Lower lobe of right lung (tissue), 2 donors: ENCODE measurements at places on chromosomes 3 and 15. TPM values are rescaled to one million over a fixed set of nuclear protein-coding genes. Genes with fewer than 3 reads are reported as not detected.
A peak's percentile ranks its signal among the peaks of the same experiment; 100 is the strongest.

GRCh38 chr3:53711387-53711786 is 134.8 kb downstream of the CHDH start:
- no peaks in the 10 kb centered on the region for H3K36me3 ChIP-seq
- H3K4me3 ChIP-seq, result no peak overlapping the region

DNA sequence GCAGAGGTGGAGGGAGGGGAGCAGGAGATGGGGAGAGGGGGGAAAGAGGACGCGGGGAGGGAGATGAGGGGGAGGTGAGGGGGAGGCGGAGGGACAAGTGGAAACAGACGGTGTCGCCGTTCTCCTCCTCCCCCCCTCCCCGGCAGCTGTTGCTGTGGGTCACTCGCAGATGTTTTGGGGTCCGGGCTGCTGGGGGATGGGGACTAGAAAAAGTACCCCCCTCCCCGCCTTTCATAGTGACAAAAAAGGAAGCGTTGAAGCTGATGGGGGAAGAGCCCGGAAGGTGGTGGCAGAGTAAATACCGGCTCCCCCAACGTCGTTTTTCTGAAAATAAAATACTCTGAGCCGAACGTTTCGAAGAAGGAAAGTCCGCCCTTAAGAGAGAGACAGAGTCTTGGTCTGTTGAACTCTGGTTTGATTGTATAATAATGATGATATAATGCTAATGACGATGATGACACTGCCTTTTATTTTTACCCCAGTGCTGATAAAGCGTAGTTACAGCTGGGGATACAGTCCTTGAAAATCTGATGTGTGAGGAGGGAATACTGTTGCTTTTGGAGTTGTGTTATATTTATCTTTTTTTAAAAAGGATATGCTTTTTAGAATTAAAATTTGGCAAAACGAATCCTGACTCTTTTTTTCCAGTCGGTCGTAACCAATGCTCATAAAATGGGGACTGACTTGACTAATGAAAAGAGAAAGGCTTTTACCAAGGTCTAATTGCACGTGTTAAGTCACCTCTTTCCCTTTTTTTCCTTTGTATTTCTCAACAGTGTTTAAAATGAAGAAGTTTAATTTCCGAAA is 993 bp downstream of the STXBP5L start:
- no peak for DNase-seq
- peak overlapping the region; percentile 43 for H3K4me3 ChIP-seq
- peaks cover 59% of the 10 kb centered on the region for H3K27me3 ChIP-seq

DNA sequence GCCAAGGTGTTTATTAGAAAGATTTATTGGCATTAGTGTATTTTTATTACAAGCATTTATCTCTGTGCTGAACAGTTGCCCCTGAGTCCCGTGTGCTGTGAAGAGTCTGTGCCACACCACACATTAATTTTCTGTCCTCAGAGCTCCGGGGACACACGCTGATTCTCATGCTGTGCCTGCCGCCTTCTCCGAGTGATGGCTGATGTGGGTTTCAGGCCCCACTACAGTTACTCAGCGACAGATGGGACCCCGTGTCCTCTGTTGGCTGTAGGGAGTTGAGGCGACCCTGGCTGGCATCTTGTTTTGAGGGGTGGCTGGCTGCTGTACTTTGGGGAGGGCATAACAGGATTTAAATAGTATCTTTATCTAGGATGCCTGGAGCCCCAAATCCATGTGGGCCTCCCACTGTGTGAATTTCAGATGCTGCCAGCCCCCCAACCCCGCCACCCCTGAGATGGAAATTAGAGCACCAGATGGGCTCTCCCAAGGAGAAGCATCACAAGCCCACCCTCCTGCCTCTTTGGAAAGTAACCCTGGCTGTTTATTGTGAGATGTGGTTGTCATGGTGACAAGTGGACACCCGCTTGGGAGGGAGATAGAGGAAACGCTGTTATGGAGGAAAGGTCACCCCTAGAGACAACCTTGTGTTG is 185.6 kb downstream of the APBA2 start:
- no peaks in the 10 kb centered on the region for H3K36me3 ChIP-seq

DNA sequence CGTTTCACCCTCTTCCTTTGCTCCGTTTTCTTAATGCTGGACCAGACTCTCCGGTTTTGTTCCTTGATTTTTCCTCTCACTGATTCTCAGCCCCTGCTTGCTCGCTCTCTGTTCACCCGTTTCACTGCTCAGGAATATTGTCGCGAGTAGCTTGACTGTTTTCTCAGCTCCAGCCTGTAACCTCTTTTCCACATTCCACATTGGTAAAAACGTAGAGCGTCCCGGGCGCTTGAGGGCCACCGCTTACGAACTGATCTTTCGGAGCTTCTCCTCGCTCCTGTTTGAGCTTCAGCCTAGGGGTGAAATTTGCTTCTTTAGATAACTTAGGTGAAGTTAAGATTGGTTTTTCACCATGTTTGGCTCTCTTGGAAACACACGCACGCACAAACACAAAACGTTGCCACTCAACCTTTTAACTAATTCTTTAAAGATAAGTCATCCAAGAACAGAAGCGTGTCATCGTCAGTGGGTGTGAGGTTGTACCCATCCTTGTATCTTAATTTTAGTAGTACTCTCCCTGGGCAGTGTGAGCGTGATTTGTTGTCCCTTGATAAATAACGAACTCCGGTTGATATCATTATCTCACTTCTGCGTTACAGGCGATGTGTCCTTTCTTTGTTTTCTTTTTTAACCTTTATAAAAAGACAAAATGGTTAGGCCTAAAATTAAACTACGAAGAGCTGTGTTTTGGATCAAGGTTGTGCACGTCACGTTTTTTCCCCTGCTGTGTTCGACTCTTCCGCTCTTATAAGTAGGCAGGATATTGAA is 1.0 kb downstream of the PAK2 start:
- no peaks in the 10 kb centered on the region for H3K36me3 ChIP-seq
- peaks cover 19% of the 10 kb centered on the region for H3K4me1 ChIP-seq
- H3K27ac ChIP-seq, result peak overlapping the region; percentile 98
- peak overlapping the region; percentile 90 for H3K4me3 ChIP-seq
- H3K27me3 ChIP-seq, result no peaks in the 10 kb centered on the region

DNA sequence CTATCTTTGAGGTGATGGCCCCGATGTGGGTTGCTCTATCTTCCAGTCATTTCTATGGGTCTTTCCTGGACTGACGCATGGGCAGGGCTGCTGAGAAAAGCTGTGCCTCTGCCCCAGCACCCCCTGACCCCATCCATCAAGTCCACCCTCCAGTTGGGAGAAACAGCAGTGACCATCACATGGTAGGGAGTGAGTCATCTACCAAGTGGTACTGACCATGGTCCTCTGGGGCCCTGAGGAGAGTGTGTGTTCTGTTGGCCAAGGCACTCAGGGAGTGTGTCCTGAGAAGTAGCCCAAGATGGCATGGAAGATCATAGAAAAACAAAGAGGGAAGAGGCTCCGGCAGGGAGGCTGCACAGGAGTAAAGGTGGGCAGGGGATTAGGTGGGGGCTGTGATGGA is 1.6 kb upstream of the DNAH1 start:
- no peak overlapping the region for H3K27ac ChIP-seq
- no peak overlapping the region for H3K4me3 ChIP-seq
- H3K4me1 ChIP-seq, result peaks cover 36% of the 10 kb centered on the region
- H3K36me3 ChIP-seq, result peaks cover 6% of the 10 kb centered on the region

DNA sequence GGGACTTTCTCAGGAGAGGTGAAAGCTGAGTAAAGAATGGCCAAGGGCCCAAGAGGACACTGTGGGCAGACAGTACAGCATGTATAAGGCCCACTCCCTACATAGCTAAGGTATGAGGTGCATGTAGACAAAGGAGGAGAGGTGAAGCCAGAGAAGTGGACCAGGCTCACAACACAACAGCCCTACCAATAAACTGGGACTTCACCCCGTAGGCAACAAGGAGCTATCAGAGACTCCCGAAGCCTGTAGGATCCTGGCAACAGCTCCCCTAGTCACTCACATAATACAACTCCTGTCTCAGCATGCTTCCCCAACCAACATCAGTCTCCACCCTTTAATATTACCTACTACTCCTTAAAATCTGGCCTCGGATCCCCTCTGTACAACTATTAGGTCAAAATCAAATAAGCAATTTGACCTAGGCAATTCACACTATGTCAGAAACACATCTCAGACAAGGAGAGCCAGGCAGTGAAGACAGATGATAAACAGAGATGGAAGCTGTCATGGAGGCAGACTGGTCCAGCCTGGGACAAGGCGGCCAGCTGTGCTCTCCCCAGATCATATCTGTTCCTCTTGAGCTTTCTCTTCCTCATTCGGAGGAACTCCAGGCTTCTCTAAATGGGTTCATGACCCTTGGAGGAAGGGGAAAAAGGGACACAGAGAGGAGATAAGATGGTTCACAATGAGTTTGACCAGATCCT is 1.4 kb downstream of the XXYLT1 start:
- no peaks in the 10 kb centered on the region for H3K36me3 ChIP-seq
- H3K27ac ChIP-seq, result peak overlapping the region; percentile 88
- H3K4me1 ChIP-seq, result peaks cover 22% of the 10 kb centered on the region
- H3K4me3 ChIP-seq, result peak overlapping the region; percentile 75
- no peak for DNase-seq

- no peak overlapping the region for H3K27ac ChIP-seq
- H3K36me3 ChIP-seq, result no peaks in the 10 kb centered on the region
- no peak for DNase-seq
- H3K4me1 ChIP-seq, result peaks cover 17% of the 10 kb centered on the region
These were observed 12.8 kb upstream of the KLF15 start for GRCh38 chr3:126370055-126370454.

- H3K4me1 ChIP-seq, result peaks cover 29% of the 10 kb centered on the region
- no peak for DNase-seq
- no peak overlapping the region for H3K4me3 ChIP-seq
- H3K27ac ChIP-seq, result peak overlapping the region; percentile 58
These were observed 22.7 kb downstream of the CORO2B start for GRCh38 chr15:68601206-68602197.

DNA sequence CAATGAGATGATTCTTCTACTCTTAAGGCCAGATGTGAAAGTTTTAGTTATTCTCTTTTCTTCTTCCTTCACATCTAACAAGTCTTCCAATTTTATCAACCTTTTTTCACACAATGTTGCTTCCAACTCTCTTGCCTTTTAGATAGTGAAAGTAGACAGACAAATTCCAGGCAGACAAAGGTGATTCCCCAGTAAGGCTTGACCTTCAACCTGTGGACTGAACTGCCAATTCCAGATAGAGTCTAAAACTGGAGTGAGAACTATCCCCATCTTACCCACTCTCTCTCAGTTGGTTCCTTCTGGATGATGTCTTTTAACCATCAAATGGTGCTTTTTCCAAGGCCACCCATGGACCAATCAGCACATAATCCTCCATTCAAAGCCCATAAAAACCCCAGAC is 159.0 kb downstream of the NSUN3 start:
- no peak overlapping the region for H3K27ac ChIP-seq
- no peak overlapping the region for H3K4me3 ChIP-seq
- no peaks in the 10 kb centered on the region for H3K27me3 ChIP-seq
- no peak for DNase-seq

DNA sequence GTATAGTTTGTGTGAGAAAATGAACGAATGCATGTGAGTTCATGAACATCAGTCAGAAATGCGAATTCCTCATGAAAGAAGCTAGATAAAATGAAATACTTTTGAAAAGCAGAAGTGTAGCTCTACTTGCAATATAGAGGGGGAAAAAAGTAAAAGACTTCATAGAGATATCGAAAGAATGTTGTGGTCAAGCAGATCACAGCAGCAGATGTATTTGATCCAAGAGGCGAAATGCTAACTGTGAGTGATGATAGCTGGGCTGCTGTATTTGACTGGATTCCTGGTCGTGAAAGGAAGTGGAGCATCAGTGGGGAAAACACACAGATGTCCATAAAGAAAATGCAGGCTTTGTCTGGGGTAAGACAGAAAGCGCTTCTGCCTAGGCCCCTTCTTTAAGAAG is 112.4 kb downstream of the ADAMTSL3 start:
- no peaks in the 10 kb centered on the region for H3K4me1 ChIP-seq
- H3K4me3 ChIP-seq, result no peak overlapping the region
- no peaks in the 10 kb centered on the region for H3K36me3 ChIP-seq

GRCh38 chr3:36312351-36312750 is 68.0 kb upstream of the STAC start:
- no peaks in the 10 kb centered on the region for H3K36me3 ChIP-seq
- no peak overlapping the region for H3K27ac ChIP-seq
- no peak overlapping the region for H3K4me3 ChIP-seq
- H3K27me3 ChIP-seq, result no peaks in the 10 kb centered on the region
- no peak for DNase-seq

Gene ASB7
- total RNA-seq, result 14.3 TPM

Gene ZNF620
- 6.4 TPM for total RNA-seq
